Jurkat, Clone E6-1 (cell line): ENCODE measurements at places on chromosomes 16 and 17.

DNA sequence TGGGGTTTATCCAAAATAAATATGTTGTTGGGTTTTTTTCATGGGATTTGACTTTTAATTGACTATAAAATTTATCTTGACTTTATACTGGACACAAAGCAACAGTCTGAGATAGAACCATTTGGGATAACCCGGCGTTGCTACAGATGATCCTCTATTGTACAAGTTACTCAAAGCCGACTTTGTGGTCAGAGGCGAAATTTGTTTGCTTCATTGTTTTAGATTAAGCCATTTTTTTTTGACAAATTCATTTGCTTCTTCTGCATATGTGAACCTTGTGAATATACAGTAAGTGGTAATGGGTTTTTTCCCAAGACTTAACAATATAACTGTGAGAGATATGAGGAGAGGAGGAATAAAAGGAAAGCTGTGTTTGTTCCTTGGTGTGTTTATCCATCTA lies 11.8 kb downstream of the MYO1D start:
- no peak for DNase-seq

- no peak for DNase-seq
Measured at GRCh38 chr17:8408371-8408770, 10.7 kb upstream of the RNF222 start.

DNA sequence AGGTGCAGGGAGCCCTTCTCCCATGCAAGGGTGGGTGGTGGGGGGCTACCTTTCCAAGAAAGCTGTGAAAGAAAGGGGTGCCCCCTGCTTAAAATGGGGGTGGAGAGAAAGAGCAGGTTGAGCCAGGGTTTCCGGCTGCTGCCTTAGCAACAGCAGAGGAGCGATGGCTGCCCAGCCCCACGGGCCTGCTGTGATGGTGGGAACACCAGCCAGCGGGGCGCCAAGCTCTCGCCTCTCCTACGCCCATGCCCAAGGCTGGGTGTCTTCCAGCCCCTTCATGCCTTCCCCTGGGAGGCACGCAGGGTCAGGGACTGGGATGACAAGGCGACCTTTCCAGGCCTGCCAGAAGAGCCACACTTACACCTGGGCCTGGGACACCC lies 3.0 kb downstream of the FMNL1 start:
- DNase-seq, result no peak

DNA sequence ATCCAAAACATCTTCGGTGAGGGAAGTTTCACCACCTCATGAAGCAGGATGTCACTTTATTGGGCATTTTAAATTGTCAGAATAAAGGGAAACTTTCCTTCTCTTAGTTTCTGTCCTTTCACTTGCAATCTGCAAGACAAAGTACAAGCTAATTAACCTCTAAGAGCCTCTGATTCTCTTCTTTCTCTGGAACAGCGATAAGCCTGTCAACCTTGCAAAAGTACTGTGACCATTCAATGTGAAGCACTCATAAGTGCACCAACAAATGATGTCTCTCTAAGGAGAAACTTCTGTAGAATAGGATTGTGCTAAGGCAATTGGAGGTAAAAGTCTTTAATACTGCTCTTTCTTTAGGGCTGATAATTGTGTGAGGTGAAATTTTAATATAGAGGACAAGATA lies 1622.3 kb downstream of the CDH8 start:
- no peak for DNase-seq

DNA sequence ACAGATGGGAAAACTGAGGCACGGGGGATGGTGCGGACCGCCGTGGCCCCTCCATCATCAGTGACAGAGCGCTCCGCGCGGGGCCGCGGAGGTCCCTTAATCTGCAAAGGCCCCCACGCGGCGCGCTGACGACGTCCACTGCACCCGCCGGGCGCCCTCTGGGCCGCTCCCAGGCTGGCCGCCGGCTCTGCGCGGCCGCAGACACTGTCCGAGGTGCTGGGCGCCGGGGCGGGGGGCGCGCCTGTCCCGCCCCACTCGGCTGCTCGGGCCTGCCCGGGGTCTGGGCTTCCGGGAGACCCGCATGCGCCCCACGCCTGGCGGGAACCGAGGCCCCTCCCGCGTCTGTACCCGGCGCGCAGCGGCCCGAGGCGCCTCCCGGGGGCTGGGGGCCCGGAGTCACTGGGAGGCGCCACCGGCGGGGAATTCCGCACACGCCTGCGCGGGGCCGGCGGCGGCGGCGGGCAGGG lies 550 bp upstream of the RNF213 start:
- DNase-seq, result peak; percentile 31

DNA sequence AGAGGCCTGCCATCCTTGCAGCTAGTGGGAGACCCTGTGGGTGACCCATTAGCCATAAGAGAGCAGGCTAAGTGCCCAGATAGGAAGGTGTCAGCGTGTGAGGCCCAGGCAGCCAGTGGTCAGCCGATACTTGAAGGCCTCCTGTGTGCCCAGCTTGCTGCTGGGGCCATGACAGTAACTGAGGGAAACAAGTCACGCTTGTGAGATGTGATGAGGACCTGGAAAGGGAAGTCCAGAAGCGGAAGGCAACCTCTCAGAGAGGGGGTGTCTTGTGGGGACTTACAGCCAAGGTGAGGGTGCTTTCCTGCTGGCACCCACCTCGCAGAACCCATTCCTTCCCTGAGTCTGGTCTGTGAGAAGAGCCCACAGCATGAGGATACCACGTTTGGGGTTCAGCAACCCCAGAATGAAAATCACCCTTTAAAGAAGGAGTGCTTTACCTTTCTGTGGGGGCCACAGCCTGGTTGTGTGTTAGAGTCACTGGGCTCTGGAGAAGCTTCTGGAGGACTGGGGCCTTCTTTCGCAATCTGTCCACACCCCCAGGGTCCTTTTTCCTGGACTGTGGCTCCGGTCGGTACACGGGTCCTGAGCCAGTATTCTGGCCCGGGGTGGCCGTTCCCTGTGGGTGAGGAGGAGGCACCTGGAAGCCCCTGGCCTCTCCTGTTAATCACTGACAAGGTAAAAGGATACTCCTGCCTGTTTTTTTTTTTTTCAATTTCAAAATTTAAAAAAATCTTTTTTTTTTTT lies 53.9 kb downstream of the PLCG2 start:
- DNase-seq, result no peak

- no peak for DNase-seq
Measured at GRCh38 chr17:48052956-48053757, 5.0 kb downstream of the NFE2L1 start.

- DNase-seq, result no peak
Measured at GRCh38 chr17:19726631-19727376, 10.4 kb upstream of the SLC47A2 start.

DNA sequence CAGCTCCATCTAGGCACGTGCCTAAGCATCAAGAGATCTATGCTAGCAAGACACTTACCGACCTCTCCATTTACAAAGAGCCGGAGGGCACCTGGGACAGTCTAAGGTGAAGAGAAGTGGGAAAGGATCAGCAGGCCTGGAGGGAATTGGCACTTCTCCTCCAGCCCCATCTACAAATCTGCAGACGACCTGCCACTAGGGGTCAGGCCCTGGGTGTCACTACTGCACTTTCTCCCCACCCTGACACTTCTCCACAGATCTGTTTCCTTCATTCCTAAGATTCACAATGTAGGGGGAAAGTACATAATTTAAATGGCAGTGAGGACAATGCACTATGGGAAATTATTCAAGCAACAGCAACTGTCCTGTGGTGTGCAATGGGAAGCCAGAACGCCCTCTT lies 8.1 kb downstream of the MKS1 start:
- DNase-seq, result no peak

- DNase-seq, result no peak
Measured at GRCh38 chr17:45398800-45399199, 33.9 kb downstream of the ARHGAP27 start.

GRCh38 chr17:50379351-50380132 lies 6.5 kb downstream of the EME1 start:
- no peak for DNase-seq

DNA sequence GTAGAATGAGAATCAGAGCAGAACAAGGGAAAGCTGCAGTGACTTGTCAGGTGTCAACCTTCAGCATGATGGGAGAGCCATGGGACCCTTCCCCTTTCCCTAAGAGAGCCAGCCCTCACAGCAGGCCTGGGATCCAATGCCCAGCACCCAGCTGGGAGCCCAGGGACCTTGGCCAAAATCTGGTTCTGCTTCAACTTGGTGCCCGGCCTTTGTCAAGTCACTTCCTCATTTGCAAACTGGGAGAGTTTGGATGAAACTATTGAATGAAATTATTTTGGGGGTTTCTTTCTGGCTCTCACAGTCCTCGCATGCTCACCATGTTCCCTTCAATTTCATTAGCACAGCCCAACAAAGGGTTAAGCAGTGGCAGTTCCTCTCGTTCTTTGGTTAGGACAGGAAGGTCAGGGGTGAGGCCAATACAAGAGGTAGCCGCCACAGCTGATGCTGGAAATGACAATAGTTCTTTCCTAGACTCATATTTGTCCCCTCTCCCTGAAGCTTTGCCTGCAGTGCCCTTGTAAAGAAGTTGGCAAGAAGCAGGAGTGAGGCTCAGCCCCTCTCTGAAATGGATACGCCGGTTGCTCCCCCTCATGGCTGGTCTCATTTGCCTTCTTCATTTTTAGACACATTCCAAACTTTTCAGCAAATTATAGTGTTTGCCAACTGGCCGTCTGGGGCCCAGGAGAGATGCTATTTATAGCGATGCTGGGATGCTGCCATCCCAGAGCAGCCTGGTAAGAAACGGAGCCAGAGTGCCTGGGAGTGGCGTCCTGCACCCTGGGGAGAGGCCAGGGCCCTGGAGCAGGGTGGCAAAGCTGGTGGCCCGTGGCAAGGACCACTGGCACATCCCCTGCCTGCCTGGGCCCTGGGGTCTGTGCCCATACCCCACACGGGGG lies 34.5 kb upstream of the MEOX1 start:
- no peak for DNase-seq

DNA sequence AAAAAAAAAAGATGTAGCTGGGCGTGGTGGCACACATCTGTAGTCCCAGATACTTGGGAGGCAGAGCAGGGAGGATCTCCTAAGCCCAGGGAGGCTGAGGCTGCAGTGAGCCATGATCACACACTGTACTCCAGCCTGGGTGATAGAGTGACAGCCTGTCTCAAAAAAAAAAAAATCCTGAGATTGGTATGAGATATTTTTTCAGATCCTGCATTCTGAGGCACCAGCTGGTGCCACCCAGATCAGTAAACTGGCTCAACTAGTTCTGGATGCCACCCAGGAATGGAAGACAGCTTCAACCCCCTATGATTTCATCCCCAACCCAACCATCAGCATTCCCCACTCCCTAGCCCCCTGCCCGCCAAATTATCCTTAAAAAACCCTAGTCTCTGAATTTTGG lies 7.1 kb upstream of the GJC1 start:
- no peak for DNase-seq
